ENCODE measurements at places on chromosomes 6 and 20.

GRCh38 chr20:36573798-36574365, 485 bp downstream of the TGIF2 start:
- peak; percentile 38 for DNase-seq

DNA sequence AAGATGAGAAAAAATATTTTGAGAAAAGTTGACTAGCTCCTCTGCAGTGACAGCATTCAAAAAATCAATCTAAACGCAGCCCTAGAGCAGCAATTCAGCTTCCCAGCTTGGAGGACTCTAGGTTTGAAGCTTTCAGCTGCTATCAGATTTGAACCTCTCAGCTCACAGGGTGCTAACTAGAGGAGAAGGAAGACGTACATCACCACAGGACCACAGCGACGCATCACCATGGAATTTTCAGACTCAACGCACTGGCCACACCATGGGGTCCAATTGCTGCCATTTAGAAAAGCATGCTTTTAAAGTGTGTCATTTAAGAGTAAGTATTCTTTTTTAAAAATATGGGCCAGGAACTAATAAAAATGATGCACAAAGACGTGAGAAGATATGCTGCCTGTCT, 45.0 kb upstream of the FUCA2 start:
- no peak for DNase-seq

GRCh38 chr20:64025826-64026412, 10.1 kb upstream of the C20orf204 start:
- no peak for DNase-seq

DNA sequence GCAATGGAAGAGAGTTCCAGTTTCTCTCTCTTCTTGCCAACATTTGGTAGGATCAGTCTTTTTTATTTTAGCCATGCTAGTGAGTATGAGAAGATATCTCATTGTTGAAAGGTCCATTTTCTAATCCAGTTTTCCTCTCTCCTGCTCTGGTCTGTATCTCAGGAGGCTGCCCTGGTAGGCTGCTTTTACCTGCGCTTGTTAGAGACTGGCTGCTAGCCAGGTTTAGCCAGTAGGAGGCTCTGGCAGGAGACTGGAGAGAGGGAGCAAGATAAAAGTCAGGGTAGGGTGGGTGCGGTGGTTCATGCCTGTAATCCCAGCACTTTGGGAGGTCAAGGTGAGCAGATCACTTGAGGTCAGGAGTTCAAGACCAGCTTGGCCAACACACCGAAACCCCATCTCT, 68.6 kb upstream of the FOXP4 start:
- no peak for DNase-seq

DNA sequence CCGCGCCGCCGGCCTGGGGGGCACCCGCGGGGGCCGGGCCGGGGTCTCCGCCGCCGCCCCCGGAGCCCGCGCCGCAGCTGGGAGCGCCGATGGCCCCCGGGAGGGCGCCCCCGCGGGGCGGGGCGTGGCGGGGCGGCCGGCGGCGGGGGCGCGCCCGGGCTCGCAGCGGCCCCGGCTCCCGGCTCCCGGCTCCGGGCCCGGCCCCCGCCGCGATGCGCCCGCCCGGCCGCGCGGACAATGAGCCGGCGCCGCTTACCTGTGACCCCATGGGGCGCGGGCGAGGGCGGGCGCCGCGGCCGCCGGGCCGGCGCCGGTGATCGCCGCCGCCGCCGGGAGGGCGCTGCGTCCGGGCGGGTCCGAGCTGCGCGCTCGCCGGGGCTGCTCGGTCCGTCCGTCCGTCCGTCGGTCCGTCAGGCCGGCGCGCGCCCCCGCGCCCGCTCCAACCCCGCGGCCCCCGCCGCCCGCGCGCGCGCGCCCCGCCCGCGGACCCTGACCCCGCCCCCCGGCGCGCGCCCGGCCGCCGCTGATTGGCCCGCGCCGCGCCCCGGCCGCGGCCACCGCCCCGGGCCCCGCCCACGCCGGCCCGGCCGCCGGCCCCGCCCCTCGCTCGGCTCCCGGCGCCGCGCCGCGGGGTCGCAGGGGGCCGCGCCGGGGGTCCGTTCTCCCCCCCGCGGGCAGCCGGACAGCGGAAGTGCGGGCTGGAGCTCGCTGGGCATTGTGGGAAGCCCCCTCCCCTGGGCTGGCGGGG, at the start of gene ZBTB46:
ZBTB46 (minus strand) TSS at position 424 of the 748 bp plus-strand sequence. CDS start 40,507 bp downstream, outside the sequence.
- DNase-seq: no peak

DNA sequence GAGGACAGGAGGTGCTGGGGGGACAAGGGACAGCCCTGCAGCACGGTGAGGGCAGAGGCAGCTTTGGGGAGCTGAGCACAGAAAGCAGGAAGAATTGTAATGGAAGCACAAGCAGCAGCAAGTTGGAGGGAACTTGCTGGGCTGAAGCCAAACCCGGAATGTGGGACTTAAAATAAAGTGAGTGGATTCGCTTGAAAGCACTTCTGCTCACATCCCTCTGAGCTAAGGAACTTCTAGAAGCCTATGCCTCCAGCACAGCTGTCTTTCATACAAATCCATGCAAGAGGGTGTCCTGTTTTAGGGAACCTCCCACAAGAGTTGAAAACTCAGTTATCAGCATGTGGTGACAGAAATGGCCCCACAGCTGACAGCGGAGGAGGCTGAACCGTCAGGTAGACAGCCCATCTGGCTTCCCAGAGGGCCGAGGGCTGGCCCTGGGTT, 71.4 kb upstream of the MLN start:
- no peak for DNase-seq

DNA sequence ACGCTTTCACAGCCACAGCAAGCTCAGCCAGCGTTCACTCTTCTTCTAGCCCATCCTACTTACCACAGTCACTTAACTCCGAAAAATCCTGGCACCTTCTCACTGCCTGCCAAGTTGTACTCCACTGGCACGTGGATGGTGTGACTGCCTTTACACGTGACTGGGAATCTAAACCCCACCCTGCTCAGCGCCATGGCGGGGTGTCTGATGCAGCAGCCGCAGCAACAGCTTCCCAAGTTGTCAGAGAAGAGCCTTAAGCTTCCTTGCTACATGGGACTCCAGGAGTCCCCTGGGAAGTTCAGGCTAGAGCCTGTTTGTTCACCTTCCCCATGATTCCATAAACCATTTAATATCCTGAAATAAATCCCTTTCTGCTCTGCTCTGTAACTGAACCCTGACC, 61.9 kb upstream of the FOXC1 start:
- DNase-seq: no peak

- DNase-seq: no peak
Measured at GRCh38 chr20:10307359-10307735, 88.7 kb downstream of the SNAP25 start.

GRCh38 chr6:160634706-160635105, 29.4 kb downstream of the LPA start:
- no peak for DNase-seq

GRCh38 chr6:33082702-33083101, 6.9 kb downstream of the HLA-DPB1 start:
- DNase-seq: no peak

DNA sequence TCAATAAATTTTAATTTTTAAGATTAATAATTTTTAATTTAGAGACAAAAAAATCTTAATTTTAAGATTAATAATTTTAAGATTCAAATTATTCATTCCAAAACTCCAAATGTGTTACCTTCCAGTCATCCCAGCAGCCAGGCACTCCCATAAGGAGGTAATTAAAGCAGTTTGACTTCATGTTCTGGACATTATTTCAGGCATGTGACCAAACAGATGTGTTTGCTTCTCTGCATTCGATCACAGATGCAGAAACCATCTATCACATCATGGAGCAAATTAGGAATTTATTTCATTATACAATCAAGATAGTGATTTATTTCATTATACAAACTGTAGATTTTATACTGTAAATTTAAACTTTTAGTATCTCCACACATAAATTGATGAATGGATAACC, 150.3 kb downstream of the AKAP7 start:
- DNase-seq: no peak

GRCh38 chr20:36175475-36175995, 21.0 kb downstream of the EPB41L1 start:
- DNase-seq: no peak

DNA sequence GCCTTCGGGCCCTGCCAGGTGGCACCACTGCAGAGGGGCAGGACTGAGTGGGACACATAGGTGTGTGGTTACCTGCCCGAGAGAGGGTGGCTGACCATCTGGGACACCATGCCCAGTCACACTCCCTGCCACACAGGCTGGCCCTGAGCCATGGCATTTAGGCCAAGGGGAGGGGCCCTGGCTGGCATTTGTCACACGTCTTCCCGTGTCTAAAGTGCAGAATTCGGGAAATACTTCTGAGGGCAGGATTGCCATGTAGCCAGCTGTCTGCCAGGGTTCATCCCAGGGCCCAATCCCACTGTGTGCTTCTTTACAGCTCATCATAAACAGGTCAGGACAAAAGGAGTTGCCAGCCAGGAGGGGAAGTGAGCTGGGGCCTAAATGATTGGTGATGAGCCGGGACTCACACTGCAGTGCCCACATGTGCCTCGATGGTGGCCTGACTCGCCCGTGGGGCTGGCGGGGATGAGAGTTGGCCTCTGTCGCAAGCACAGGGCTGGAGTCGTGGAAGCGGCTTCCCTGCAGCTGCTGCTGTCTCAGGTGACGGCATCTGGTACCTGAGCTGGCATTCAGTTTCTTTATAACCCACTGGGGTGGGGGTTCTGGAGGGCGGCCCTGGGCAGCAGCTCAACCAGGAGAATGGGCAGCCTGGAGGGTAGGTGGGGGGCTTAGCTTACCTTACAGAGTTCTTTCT, 5.9 kb upstream of the UNC93A start:
- no peak for DNase-seq
